ENCODE measurements at places on chromosomes 4 and X. TPM values are rescaled to one million over a fixed set of nuclear protein-coding genes. Genes with fewer than 3 reads are reported as not detected.

DNA sequence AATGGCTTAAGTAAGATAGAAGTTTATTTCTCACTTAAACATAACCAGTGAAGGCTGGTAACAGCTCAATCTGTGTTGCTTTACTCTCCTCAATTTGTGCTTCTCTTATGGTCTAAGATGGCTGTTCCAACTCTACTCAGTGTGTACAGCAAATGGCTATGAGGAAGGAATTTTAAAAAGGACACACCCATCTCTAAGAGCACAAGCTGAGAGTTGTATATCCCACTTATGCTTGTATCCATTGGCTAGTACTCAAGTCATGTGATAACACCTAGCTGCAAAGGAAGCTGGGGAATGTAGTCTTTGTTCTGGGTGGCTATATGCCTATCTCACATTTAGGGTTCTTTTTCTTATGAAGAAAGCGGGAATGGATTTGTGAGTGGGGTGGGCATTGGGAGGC, 63.3 kb downstream of the GPAT3 start:
- no peak for DNase-seq

The SYTL5 gene
- not detected for total RNA-seq

The PPP1R3F gene
- total RNA-seq = 5.4 TPM

The UGT2B11 gene
- not detected for total RNA-seq

DNA sequence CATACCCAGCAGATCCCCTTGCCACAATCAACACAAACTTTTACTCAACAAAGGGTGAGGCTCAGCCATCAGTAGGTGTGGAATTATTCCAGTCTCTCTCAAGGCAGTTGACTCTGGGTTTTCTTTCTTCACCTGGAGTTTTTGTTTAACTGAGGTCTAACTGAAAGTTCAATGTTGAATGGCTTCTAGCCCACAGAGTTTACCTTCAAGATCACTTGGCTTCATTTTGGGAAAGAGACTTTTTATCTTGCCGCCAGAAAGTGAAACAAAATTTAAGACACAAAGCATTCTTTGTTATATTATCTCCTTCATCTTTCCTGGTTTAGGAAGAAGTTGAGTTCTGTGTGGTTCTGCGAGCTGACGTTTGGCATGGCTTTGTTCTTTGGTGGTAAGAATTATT, 83.8 kb upstream of the RASGEF1B start:
- DNase-seq = no peak

The UGDH gene
- 14.6 TPM for total RNA-seq

- no peak for DNase-seq
Measured at GRCh38 chr4:113397114-113397701, 347.8 kb downstream of the ANK2 start.

- DNase-seq = no peak
Measured at GRCh38 chr4:73976716-73977115, 5.1 kb downstream of the PF4 start.

DNA sequence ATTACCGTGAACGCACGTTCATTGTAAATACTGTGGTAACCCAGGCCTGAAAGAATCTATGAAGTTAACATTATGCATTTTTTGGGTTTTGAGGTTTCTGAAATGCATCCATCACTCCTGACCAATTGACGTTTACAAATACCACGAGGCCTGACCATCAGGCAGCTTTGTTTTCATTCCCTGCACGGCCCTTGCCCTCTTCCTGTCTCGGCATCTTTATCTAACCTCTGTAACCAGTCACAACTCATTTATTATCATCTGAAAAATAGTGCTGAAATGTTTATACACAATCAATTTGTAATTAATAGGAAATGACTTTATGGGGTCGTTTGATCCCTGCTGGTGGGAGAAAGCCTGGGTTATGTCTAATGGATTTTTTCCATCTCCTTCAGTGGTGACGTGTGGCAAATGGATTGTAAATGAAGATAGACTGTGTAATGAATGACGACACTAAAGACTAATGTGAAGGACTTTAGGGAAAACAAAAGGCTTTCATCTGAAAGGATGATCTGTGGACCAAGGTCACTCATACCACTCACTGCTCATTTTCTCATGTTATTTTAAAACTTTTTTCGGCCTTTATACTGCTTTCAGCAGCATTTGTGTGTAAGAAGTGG, 102.7 kb upstream of the SORBS2 start:
- DNase-seq = no peak

The DCAF4L1 gene
- total RNA-seq = 0.31 TPM

The ADGRL3 gene
- total RNA-seq = not detected

Data from activated CD8-positive, alpha-beta T cell treated with anti-CD3 and anti-CD28 coated beads for 36 hours (primary cell).